H54 (cell line): ENCODE measurements at places on chromosomes 3 and 15.

- DNase-seq: no peak
These were observed 18.5 kb downstream of the PLA2G4E start for GRCh38 chr15:42002333-42002732.

GRCh38 chr15:40486066-40486770 is 15.4 kb downstream of the CHST14 start:
- DNase-seq: no peak

GRCh38 chr3:67067251-67067650 is 69.1 kb downstream of the KBTBD8 start:
- no peak for DNase-seq

DNA sequence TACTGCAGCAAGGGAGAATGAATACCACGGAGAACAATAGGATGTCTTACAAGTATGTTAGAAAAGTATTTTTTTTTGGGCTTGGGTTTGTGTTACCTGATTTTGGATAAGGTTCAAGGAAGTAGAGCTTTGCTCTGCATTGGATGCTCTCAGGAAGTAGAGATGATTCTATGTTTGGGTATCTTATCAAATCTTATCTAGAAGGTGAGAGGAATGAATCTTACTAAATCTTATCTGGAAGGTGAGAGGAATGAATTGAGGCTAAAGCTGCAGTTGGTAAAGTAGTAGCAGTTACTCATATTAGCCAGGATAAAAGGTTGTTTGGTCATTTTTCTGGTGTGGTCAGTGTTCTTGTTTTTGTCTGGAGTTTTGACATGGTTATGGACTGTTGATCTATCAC is 17.4 kb downstream of the TFG start:
- DNase-seq: no peak

DNA sequence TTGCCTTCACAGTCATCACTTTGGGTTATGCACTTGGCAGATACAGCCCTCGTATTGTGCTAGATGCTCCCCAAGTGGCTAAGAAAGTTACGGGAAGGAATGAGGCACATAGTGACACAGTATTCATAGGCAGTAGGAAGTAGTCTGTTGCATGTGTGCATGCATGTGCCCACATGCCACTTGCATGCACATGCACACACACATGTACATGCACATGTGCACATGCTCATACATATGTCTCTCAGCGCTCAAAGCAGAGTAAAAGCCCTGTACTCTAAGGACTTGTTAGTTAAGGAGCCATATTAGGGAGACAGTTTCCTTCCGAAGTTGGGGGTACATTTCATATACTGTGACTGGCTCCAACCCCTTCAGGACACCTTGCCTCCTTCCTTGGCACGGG is 128.9 kb downstream of the CHCHD6 start:
- DNase-seq: no peak

DNA sequence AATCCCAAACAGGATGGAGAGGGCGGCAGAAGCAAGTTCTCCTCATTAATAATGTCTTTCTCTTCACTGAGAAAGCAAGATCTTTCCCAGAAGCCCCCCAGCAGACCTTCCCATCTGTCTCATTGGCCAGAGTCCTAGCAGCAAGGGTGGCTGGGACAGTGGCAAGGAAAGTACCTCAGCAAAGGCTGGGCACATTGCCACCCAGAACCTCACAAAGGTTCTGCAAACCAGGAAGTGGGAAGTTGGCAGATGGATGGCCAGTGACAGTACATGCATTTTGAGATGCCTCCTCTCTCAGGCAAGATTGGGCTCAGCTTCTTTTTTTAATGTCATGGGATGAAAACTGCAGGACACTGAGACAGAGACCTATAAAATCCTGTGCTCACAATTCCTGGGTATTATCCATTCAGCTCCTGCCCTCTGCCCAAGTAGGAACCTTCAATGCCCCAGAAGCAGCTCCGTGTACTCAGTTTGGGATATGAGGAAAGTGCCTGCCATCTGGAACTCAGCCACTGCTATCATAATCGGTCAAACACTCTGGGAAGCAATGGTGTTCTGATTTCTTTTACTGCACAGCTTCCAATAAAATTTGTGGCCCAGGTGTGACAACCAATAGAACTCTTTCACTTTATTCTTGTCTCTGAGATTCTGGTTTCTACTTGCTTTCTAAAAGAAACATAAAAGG is 25.5 kb downstream of the DPH3 start:
- DNase-seq: no peak

DNA sequence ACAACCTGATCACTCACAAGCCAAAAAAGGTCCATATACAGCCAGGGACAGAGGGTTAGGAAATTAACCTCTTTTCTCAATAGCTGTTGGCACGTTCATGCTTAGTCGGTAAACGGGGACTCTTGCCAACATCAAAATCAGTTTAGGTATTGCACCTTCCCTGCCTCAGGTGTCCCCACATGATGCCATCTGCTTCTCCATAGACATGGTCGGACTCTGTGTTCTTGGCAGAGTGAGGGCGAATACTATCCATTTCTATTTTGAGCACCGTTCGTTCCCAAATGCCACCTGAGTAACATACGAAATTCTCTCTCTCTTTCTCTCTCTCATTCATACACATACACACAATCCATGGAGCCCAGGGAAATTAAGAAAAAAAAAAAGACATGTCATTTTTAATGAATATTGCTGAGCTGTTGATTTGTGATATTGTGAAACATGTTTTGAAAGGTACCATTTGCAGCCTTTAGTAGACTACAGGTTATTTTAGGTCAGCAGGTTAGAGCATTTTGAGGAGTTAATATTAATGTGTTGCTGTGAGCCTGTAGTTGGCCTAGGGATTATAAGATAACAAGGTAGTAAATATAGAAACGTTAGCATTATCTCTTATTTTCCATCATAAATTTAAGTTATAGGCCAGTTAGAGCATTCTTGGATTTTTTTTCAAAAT is 78.5 kb downstream of the GHSR start:
- DNase-seq: no peak

GRCh38 chr3:44950275-44950734 is 25.7 kb downstream of the ZDHHC3 start:
- DNase-seq: no peak

DNA sequence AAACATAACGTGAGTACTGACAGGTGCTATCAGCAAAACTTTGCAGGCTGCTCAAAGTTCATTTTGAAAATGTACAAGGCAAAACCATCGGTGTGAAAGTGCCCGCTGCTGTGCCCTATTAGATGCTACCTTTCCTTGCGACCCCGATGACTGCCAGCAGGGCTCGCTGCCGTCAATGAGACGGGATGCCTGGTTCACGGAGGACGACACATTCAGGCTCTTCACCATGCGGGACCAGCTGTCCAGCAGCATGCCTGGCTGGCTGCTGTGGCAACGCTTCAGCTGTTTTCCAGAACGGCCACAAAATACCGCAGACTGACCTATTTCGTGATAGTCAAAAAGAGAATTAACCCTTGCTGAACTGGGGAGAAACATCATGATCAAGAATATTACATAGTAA is 92.7 kb upstream of the OCA2 start:
- no peak for DNase-seq

DNA sequence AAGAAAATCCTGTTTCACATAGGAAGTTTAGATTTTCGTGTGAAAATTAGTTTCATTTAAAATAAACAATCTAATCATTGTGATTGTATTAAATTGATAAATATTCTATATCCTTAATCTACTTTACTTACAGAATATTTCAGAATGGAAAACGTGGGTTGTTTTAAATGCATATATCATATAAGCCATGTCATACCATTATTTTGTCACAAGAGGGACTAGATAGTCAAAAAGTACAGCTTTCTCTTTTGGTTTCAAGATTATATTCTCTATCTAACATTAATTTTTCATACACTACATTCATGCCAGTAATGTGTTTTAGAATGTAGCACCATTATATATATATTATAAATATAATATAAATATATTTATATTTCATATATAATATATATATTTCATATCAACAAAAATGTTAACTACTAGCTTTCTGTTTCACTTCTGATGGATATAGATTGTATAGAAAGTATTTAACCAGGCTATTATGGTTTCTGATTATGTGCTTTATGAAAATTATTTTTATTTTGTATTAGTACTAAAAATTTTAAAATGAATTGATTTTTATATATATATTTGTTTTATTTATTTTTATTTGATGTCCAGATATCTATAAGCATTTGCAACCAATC is 45.3 kb downstream of the OSTN start:
- DNase-seq: no peak

DNA sequence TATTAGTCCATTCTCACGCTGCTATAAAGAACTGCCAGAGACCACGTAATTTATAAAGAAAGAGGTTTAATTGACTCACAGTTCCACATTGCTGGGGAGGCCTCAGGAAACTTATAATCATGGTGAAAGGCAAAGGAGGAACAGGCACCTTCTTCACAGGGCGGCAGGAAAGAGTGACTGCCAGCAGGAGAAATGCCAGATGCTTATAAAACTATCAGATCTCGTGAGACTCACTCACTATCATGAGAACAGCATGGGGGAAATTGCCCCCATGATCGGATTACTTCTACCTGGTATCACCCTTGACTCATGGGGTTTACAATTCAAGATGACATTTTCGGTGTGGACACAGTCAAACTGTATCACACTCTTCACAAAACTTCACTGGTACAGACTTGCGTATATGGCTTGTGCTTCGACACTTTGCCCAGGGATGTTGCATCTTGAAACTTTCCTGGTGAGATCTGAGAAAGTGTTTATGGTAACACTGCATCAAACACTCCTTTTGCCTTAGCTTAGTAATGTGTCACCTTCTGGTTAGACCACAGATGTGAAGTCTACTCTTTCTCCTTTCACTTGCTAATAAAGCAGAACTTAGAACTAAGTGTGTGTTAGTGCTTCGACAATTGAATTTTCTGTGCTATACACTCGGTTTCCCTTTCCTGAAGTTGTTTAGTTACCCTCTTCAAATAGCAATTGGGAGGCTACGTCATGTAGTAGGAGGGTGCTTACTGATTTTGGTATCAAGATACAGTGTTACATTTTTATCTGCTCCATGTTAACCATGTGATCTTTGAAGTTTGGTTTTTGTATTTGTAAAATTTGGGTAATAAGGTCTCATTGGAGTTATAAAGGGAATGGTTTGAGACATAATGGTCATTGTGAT is 185.7 kb downstream of the LPP start:
- DNase-seq: no peak

- no peak for DNase-seq
These were observed 72.9 kb downstream of the RPN1 start for GRCh38 chr3:128577711-128578110.

GRCh38 chr3:37096975-37097374 is 77.4 kb downstream of the LRRFIP2 start:
- no peak for DNase-seq

GRCh38 chr3:114078126-114078525 is 21.6 kb downstream of the QTRT2 start:
- DNase-seq: no peak

DNA sequence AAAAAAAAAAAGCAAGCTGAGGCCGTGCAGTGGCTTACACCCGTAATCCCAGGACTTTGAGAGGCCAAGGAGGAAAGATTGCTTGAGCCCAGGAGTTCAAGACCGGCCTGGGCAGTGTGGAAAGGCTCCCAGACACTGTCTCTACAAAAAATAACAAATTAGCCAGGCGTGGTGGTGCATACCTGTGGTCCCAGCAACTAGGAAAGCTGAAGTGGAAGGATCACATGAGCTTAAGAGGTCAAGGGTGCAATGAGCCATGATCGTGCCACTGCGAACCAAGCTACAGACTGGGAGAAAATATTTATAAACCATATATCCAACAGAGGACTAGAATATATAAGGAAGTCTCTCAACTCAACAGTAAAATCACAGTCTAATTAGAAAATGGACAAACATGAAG is 10.0 kb downstream of the KLHDC8B start:
- no peak for DNase-seq

- no peak for DNase-seq
These were observed 26.2 kb downstream of the IDH3A start for GRCh38 chr15:78175330-78175729.

- DNase-seq: no peak
These were observed 87.0 kb downstream of the KLHL25 start for GRCh38 chr15:85707519-85708338.

DNA sequence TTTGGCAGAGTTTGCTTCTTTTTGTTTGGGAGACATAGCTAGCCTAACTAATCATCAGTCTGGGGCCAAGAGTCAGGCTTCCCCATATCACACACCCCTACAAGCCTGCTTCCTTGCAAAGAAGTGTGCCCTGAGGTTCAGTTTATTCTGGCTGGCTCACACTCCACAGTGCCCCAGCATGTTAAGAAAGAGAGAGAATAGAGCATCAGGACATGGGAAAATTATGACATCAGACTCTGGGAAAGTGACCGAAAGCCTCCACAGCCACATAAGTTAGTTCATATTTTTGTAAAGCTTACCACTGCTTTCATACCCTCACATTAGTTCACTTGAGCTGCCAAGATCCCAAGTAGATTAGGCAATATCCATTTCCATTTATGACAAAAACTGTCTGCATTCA is 63.0 kb upstream of the CFAP161 start:
- DNase-seq: no peak

DNA sequence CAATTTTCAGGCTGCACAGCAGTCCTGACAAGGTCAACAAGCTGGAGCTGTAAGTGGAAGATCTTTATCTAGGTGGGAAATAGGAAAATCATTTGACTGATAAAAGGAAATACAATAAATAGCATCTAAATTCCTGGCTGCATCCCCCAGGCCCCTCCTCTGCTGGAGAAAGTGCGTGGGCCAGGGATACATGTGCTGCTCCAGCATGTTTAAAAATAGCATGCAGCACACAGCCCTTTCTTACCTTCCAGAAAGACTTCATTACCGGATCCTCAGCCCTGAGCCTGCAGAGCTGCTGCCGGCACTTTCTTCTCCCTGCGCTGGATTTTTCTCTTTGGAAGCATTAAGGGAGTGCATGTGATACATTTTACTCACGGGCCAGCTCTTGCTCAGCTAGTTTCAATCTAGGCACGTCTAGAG is 77.3 kb downstream of the HMG20A start:
- DNase-seq: no peak

- no peak for DNase-seq
These were observed 145.7 kb upstream of the CTDSPL start for GRCh38 chr3:37715976-37716375.

GRCh38 chr3:144351773-144352365 is 380.2 kb downstream of the DIPK2A start:
- DNase-seq: no peak

- no peak for DNase-seq
These were observed 31.2 kb upstream of the PSMD6 start for GRCh38 chr3:64054488-64054887.

DNA sequence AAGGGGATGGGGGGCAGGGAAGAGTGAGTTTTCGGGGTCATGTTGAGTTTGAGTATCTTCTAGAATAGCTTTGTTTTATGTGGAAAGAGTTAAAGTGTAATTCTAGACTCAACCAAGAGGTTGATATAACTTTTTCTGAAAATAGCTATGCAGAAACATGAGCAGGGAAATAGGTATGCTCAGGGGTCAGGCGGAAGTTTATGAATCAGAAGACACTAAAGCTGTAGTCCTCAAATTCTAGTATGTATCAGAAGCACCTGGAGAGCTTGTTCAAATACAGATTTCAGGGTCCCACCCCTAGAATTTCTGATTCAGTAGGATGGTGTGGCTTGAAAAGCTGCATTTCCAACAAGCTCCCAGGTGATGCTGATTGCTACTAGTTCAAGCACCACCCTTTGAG is 37.6 kb upstream of the UBE2E2 start:
- no peak for DNase-seq

- no peak for DNase-seq
These were observed 10.8 kb upstream of the RPL32 start for GRCh38 chr3:12852201-12852600.

- DNase-seq: peak; percentile 40
These were observed 712 bp upstream of the MME start for GRCh38 chr3:155079468-155079745.

- DNase-seq: no peak
These were observed 71.6 kb downstream of the CRYGS start for GRCh38 chr3:186472456-186473008.

- DNase-seq: peak; percentile 74
These were observed 356.0 kb downstream of the SHQ1 start for GRCh38 chr3:72492240-72492639.
